Stimulated activated CD4-positive, alpha-beta T cell treated with anti-CD3 and anti-CD28 coated beads, Interleukin-2, amount 100 ng/mL, for 4 hours (primary cell): ENCODE measurements at places on chromosomes 16 and 17.

DNA sequence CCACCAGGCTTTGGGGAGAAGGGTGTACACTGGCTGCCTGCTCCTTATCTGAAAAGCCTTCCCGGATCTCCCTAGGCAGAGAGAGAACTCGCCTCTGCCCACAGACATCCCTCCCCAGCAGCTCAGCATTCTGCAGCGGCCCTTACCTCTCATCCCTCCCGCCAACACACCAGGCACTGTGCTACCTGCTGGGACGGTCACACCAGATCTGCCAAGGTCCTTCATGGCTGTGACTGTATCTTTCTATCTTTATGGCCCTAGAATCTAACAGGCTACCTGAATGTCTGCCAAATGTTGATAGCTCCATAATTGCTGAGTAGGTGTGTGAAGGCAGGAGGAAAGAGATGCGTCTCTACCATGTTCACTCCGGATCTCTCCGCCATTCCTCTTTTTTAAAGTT is 7.9 kb downstream of the TSNAXIP1 start:
- no peak for DNase-seq

- no peak for DNase-seq
Observed at GRCh38 chr17:70774339-70775117, 605.2 kb downstream of the KCNJ2 start.

DNA sequence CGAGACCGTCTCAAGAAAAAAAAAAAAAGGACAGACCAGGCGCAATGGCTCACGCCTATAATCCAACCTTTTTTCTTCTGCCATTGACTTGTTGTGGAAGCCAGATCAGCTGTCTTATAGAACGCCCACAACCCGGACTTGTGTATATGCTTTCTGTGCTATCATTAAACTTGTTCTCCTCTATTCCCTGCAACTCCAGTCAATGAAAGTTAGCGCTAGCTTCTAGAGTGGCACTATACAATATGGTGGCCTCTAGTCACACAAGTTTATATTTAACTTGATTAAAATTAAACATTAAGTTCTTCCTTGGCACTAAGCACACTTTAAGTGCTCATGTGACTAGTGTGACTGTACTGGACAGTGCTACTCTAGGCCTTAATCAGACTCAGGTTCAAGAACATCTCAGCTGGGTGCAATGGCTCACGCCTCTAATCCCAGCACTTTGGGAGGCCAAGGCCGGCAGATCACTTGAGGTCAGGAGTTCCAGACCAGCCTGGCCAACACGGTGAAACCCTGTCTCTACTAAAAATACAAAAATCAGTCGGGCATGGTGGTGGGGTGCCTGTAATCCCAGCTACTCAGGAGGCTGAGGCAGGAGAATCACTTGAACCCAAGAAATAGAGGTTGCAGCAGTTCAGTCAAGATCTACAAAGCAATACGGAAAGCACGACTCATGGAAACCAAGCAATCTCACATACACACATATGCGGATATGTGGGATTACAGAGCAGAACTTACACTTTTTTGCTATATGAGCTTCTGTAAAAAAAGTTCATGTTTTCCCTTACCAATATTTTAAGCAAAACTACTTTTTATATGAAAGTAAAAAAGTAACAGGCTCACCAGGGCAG is 18.8 kb upstream of the GLG1 start:
- DNase-seq, result no peak

GRCh38 chr16:80615735-80616134 is 74.9 kb downstream of the DYNLRB2 start:
- no peak for DNase-seq

- DNase-seq, result no peak
Observed at GRCh38 chr17:62935523-62935922, 30.5 kb upstream of the TANC2 start.

- no peak for DNase-seq
Observed at GRCh38 chr16:89633064-89633631, 19.7 kb downstream of the DPEP1 start.

GRCh38 chr17:3792481-3792880 is 8.5 kb downstream of the ITGAE start:
- no peak for DNase-seq

DNA sequence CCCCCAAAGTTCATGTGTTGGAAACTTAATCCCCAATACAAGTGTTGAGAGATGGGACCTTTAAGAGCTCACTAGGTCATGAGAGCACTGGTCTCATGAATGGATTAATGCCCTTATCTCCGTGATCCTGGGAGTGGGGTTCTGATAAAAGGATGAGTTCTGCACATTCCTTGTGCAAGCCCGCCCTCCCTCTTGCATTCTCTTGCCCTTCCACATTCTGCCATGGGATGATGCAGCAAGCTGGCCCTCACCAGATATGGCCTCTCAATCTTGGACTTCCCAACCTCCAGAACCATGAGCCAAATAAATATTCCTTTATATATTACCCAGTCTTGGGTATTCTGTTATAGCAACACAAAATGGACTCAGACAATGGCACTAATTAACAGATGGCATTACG is 14.1 kb downstream of the GLG1 start:
- DNase-seq, result no peak

DNA sequence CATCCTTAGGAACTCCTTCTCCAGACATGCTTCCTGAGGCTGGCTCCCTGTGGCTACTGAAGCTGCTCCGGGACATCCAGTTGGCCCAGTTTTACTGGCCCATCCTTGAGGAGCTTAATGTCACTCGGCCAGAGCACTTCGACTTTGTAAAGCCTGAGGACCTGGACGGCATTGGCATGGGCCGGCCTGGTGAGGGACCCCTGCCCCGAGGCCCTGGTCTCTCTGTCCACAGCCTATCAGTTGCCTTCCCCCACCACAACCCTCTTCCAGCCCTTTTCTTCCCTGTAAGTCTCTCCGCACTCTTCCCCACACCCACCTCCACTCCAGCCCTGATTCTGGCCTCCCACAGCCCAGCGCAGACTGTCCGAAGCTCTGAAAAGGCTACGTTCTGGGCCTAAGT is 2.0 kb downstream of the TNK1 start:
- DNase-seq, result no peak

- no peak for DNase-seq
Observed at GRCh38 chr17:57569853-57570252, 175.2 kb downstream of the CCDC182 start.

- no peak for DNase-seq
Observed at GRCh38 chr17:18361837-18362697, 1.3 kb downstream of the SHMT1 start.

GRCh38 chr17:511833-512251 is 159.2 kb upstream of the RPH3AL start:
- no peak for DNase-seq

DNA sequence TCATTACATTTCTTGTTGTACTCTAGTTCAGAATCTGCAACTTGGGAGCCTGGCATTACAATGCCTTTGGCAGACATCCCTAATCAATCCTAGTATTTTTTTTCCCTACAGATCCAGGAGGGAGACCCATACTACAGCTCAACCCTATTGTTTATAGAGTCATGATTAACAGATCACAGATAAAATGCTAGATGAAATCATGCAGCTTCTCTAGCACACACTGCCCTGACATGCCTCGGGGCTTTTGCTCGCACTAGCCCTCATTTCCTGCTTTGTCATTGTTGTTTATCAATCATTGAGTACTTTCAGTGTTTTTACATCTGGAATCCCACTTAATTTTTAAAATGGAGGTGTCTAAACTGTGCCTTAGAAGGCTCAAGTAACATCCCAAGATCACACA is 412.5 kb downstream of the CA10 start:
- no peak for DNase-seq

DNA sequence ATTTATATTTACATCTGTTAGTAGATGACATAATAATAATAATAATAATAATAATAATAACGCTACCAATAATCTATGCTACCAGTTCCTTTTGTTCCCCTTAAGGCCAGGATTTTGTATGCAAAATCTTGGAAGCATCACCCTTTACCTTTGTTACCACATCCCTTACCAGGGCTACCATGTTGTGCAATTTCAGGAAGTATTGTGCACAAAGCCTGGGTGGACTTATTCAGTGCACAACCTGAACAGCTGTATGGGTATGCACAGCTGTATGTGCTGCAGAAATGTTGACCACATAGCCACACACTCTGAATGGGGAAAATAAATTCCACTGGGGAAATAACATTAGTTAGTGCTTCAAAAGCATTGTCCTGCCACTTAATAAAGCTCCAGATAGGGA is 19.9 kb upstream of the CALB2 start:
- DNase-seq, result no peak

DNA sequence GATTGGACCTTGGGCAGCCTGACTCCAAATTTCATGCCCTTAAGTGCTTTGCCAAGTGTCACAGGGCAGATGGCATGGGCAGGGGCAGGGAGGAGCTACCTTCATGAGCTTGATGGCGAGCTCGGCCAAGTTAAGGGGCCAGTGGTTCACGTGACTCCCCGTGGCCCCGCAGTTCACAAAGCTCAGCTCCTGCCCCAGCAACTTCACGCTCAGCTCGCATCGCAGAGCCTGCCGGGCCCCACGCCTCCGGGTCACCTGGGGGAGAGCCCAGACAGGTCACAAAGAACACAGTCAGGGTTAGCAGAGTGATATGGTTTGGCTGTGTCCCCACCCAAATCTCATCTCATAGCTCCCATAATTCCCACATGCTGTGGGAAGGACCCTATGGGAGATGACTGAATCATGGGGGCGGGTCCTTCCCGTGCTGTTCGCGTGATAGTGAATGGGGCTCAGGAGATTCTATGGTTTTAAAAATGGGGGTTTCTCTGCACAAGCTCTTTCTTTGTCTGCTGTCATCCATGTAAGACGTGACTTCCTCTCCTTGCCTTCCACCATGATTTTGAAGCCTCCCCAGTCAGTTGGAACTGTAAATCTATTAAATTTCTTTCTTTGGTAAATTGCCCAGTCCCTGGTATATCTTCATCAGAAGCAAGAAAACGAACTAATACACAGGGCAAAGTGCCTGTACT is 108.1 kb downstream of the LITAF start:
- DNase-seq, result no peak

- no peak for DNase-seq
Observed at GRCh38 chr17:67435786-67436185, 58.7 kb downstream of the PITPNC1 start.

DNA sequence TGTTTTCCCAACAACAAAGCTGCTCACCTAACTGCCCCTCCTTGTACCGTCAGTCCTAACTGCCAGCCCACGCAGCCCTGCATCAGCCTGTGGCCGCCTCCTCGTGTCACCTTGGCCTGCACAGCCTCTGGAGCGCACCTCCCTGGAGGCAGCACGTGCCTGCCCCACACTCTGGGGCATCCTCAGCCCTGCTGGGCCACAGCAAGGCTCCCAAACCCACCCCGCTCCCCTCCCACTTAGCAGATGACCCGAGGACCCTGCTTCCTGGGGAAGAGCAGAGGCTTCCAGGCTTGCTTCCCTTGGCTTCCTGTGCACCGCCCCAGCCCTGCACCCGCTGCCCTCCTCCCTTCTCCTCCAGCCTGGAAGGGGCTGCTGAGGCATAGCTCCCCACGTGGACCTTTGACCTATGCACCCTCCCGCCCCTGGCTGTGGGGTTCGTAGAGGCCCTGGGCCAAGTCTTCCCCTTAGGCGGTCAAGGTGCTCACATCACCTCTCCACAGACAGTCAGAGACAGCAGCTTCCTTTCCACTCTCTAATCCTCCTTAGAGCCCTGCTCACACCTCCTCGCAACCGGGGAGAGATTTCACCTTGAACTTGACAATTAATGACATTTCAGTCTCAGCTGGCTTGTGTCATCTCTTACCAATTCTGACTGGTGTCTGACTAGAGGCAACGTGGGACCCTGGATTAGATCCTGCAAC is 115.0 kb downstream of the MGAT5B start:
- no peak for DNase-seq

GRCh38 chr17:77200711-77201110 is 59.9 kb downstream of the SEC14L1 start:
- no peak for DNase-seq

- no peak for DNase-seq
Observed at GRCh38 chr16:85917959-85918358, 19.0 kb downstream of the IRF8 start.

DNA sequence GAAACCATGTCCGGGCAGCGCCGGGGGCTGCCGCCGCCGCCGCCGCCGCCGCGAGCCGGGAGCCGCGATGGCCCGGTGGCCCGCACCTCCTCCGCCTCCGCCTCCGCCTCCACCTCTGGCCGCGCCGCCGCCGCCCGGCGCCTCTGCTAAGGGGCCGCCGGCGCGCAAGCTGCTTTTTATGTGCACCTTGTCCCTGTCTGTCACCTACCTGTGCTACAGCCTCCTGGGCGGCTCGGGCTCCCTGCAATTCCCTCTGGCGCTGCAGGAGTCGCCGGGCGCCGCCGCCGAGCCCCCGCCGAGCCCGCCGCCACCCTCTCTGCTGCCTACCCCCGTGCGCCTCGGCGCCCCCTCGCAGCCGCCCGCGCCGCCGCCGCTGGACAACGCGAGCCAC is 587 bp downstream of the HS3ST4 start:
- DNase-seq, result no peak

- DNase-seq, result no peak
Observed at GRCh38 chr16:53045341-53046220, 7.1 kb downstream of the CHD9NB start.

DNA sequence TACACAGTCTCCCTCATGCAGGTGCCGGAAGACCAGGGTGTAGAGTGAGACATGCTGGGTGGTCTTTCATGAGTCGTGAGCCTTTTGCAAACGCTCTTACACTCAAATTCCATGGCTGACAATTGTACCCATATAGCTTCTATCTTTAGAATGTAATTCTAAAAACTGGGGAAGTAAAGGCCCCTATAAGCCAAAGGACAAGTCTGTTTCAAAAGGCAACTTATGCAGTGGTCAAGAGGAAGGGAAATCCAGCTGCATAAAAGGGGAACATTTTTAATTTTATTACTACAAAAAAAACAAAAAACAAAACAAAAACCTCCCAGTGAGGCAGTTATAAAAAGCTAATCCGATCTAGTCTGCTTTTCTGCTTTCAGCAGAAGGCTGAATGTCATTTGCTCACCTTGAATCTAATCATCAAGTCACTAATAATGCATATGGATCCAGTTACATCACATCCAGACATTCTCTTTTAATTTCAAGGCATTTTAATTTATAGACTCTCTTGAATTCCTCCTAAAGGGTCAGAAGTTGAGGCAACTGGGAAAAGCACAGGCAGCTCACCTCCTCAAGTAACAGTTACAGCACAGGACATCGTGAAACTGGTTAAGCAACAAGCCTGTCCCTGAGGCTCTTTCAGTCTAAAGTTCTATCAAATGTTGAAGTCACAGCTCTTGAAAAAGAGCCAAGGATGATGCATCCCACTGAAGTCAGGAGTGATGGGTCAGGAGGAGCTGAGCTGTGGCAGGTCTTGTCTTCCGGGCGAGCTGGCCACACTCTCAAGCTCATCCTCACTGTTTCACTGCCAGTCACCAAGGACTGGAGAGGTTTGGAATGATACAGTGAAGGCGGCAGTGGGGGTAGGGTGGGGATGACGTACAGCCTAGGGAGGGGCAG is 99.7 kb downstream of the VPS53 start:
- DNase-seq, result no peak
